ENCODE measurements at places on chromosomes 1 and 21. TPM values are rescaled to one million over a fixed set of nuclear protein-coding genes. Genes with fewer than 3 reads are reported as not detected.

Gene THEMIS2
- 3.6 TPM for total RNA-seq

- no peak for DNase-seq
Measured at GRCh38 chr1:18373882-18374493, 106.7 kb upstream of the KLHDC7A start.

DNA sequence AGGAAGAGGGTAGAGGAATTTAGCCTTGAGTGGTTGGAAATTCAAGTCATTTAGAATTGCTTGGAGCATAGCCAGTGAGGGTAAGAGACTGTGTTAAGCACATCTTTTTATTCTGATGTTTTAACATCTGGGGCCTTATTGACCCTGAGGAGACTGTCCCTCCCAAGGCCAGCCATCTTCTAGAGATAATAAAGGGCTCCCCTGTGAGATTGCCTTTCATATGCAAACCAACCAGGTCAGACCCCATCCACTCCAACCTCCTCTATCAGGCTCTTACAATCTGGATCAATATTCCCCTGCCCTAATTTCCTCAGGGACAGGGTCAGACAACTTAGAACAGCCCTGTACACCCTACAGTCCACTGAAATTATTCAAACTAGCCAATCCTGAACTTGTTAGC, 93.8 kb downstream of the ATP1B1 start:
- DNase-seq = no peak

Gene LZIC
- total RNA-seq = 21.5 TPM

Gene AIM2
- total RNA-seq = 0.80 TPM

DNA sequence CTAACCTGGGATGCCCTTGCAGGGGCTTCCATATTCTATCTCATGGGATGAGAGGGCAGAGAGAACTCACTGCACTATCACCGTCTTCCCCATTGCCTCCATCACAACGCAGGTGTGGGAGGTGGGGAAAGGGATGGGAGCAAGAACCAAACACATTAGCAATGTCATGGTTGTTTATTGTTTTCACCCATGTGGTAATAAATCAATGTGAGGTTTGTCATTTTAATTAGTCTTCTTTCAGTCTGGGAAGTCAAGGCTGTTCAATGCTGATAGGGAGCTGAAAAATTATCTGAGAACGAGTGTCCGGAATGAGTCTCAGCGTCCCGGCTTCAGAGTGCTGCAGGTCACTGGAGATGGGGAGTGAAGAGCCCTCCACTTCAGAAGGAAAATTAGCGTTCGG, 268.5 kb downstream of the DUSP10 start:
- DNase-seq = no peak

GRCh38 chr1:200415789-200416593, 6.2 kb upstream of the ZNF281 start:
- peak; percentile 43 for DNase-seq

GRCh38 chr1:203287109-203287893, 18.0 kb upstream of the BTG2 start:
- no peak for DNase-seq

DNA sequence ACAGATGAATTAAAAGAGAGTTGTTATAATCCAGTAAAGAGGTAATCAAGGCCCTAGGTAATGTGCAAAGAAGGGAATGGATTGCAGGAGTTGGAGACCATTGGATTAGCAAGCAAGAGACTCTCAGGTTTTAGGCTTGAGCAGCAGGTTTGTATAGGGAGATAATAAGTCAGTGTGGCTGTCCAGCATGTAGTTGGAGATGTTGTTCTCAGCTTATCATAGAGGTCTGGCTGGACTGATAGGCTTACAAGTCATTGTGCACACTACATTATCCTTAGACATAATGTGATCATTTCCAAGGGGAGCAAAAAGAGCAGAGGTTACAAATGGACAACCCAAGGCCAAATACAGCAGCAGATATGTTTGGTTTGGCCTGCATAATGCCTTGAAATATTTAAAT, 45.9 kb upstream of the SAMD13 start:
- DNase-seq = no peak

GRCh38 chr1:223737342-223737741, 25.0 kb downstream of the CAPN2 start:
- no peak for DNase-seq

- DNase-seq = no peak
Measured at GRCh38 chr1:221806984-221807383, 65.1 kb upstream of the DUSP10 start.

- DNase-seq = no peak
Measured at GRCh38 chr1:53765657-53766056, 26.7 kb upstream of the GLIS1 start.

Gene TMEM82
- total RNA-seq = not detected

DNA sequence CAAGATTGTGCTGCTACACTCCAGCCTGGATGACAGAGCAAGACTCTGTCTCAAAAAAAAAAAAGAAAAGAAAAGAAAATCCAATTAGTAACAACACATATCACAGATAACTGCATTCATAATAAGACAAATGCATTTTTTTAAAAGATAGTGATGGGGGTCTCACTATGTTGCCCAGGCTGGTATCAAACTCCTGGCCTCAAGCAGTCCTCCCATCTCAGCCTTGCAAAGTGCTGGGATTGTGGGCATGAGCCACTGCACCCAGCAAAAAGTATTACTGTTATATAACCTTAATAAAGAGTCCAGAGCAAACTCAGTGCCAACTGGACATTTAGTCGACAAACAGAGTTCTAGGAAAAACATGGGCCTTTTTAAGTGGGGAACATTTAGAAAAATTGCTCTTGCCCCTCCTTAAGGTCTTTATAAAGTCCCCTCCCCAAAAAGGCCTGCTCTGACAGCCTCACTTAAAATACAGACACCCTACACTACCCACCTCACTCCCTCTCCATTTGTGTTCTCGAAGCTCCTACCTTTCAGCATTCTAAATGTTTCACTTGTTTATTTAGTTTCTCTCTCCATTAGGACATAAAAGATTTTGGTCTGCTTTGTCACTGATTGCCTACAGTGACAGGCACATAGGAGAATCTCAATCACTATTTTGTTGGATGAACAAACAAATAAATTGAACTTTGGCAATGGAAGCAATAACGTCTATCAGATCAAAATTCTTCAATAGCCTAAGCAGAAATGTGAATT, 7.5 kb downstream of the ABCB10 start:
- no peak for DNase-seq

Gene CNR2
- not detected for total RNA-seq

DNA sequence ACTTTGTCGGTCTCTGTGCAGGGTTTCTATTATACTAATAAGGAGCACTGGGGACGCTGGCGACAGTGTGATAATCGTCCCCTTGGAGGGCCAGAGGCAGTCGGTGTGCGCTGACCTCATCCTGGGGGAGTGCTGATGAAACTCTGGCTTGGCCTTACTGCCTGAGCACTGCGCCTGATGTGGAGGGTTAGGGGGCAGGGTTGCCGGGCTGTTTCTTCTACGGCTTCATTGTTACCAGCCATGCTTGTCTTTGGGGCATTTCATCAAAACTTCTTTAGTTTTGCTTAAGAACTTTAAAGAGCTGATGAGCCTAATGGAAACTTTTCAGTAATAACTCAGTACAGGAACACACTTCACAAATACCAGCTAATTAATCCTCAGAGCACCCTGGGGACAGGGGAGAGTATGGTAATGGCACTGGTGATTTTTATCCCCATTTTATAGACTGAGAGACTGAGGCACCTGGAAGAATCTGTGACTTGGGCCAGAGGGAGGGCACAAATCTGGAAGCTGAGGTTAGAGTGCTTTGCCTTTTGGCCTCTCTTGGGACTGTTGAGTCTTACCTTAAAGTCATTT, 81.8 kb downstream of the PEX14 start:
- DNase-seq = no peak

GRCh38 chr1:242219298-242219901, 220.5 kb upstream of the MAP1LC3C start:
- DNase-seq = no peak

Gene NES
- total RNA-seq = 11.2 TPM

- DNase-seq = peak; percentile 6
Measured at GRCh38 chr1:67429011-67429527, 1.1 kb downstream of the SERBP1 start.

DNA sequence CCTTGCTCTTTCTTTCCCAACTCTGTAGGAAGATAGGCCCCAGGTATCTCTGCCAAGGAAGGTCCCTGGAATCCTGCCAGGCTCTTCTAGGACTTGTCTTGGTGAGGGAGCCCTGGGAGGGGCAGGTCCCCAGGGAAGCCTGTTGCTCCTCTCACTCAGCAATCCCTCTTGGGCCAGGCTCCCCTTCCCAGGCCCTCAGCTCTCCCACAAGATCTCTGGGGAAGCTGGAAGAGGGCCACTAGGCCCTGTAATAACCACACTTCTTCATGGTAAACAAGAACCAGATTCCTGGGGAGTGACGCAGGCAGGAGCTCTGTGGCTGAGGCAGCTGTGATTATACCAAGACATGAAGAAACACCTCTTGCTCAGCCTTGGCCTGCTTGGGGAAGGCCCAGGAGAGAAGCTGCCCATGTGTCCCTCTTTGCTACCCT, 9.9 kb upstream of the MAPKAPK2 start:
- DNase-seq = peak; percentile 89

Gene HSD17B7
- total RNA-seq = 14.7 TPM

Gene VTCN1
- 7.8 TPM for total RNA-seq

GRCh38 chr1:37299216-37299615, 175.2 kb upstream of the ZC3H12A start:
- no peak for DNase-seq

DNA sequence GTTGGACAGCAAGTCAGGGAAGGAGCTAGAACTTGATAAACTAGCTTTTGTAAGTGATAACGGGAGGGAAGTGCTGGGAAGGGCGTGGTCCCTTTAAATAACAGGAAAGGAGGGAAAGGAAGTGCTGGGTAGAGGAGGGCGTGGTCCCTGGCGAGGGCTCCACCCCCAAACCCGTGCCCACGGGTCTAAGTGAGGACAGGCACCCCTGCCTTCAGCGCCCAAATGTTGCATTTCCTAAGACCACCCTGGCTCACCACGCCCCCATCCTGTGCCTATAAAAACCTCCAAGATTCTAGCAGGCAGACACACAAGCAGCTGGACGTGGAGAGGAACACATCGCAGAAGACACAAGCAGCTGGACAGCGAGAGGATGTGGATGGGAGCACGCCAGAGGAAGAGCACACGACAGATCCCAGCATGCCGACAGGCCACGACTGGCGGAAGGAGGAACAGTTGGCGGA, 58.5 kb downstream of the PALMD start:
- DNase-seq = no peak

Gene GPR61
- 1.2 TPM for total RNA-seq

DNA sequence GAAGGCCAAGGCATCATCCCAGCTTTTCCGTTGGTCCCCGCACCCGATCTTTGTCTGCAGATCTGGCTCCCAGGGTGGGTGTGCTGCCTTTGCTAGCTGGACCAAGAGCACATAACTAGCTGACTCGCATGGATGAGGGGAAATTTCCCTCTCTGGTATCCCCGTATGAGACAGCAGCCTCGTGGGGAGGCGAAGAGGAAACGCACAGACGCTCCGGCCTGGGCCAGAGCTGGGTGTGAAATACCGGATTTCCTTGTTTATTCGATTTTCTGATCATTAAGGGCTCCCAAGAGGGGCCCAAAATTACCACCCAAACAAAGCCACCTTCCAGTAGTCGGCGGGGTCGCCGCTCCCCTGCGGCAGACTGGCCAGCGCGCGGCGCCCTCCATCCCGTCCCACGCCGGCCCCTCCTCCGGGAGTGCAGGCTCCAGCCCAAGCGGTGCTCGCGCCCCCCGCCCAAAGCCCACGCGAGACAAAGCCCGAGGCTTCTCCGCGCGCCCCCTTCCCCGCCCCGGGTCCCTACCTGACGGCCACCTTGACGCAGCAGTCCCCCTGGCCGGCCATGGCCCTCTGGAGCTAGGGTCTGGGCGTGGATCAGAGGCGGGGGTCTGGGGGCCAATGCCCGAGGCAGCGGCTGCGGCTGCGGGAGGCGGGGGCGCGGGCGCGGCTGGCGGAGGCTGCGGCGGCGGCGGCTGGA, 546 bp downstream of the KIF21B start:
- DNase-seq = no peak

GRCh38 chr1:179825206-179825605, 52.4 kb downstream of the TOR1AIP2 start:
- DNase-seq = no peak

DNA sequence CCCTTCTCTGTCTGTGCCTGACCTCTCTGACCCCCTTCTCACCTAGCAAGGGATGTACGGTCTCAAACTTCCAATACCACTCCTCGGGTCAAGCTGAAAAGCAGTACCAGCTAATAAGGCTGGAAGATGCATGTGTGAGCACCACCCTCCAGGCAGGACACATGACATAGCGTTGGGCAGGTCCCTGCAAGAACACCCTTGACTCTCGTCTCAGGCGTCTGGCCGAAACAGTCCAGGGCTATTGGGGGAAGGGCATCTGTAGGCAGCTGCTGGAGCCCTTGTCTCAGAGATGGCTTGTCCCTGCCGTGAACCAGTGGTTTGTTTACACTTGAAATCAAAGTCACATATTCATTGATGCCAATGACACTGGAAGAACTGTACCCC, 56.5 kb downstream of the CD46 start:
- peak; percentile 66 for DNase-seq

DNA sequence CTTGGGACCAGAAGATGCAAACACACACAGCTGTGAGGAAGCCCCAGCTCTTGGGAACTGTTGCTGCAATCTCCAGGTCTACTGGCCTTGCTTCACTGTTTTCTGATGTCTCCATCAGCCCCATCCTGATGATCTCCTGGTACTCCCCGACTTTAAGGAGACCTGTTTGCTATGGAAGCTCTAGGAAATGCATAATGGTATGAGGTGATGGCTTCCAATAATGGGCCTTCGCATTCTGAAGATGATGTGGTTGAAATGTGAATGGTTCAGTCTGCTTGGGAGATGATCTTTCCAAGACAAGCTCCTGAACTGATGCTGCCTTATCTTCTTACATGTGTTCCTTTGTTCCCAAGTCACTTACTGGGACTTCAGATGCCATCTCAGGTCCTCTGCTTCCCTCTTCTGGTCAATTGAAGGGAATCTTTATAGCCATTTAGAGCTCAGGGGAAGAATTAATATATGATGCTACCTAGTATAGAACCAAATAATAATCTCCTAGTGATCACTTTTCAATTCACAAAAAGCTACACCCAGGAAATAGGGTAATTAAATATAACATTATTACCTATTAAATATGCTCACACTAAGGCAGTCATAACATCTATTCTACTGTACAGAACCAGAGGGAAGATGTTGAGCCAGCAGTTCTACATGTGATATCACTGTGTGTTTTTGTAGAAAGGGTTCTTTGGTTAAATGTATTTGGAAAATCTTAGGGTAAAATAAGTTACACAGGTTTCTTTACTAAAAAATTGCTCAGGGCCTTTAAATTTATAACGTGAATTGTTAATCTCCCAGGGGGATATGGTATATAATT, 73.9 kb upstream of the VTCN1 start:
- peak; percentile 24 for DNase-seq

- DNase-seq = no peak
Measured at GRCh38 chr21:33870768-33871167, 44.8 kb downstream of the ATP5PO start.

Gene ITLN2
- total RNA-seq = 0.82 TPM

Gene DIO1
- total RNA-seq = not detected

DNA sequence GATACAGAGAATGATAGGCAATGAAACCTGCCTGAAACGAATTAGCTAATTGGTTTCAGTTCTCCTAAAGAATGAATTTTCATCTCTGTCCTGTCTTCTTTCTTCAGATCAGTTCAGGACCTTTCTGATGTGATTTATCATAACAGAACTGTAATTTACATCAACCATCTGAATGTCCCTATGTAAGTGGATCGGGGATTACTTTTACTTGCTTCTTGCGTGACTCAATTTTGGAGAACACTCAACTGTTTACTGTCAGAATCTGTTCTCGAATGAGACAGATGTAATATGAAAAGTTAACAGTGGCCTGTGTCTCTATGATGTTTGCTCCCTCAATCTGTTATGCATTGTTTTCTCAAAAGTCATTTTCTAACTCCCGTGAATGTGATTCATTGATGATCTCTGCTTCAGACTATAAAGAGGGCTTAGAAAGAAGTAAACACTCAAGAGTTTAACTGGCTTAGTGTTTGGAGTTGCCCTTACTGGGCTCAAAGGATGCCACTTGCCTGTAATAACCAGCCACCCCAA, 111.0 kb downstream of the GABPA start:
- DNase-seq = no peak
